ENCODE measurements at places on chromosomes 7 and 10.

DNA sequence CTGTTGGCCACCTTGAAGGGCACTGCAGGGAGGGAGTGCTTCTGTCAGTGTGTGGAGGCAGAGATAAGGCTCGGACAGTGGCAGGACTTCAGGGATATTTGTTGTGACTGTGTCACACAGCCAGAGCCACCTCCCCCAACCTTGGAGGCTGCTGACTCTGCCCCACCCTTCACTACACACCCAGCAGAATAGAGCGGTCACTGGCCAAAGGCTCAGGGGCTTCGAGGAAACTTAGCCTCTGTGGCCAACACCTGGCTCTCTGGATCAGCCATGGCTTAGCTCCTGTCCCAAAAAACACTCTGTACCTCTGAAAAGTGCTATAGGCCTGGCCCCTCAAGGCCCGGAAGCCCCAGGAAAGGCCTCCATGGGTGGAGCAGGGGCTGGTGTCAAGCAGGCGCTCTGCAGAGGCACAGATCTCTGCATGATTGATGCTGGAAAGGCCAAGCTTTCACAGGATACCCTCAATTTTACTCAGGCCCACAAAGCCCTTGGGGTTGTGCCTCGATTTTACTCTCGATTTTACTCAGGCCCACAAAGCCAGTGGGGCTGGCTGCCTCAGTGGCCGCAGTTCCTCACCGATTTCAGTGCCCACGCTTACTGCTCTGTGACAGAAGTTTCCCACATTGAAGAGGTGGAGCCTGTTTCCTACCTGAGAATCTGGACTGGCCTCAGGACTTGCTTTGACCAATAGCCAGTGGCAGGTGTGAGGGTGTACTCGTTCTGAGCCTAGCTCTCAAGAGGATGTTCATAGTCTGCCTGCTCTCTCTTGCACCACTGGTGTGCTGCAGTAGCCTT, 113.2 kb upstream of the GPR26 start:
- no peak for DNase-seq

- DNase-seq = no peak
These were observed 1.4 kb upstream of the COBL start for GRCh38 chr7:51318001-51318400.

DNA sequence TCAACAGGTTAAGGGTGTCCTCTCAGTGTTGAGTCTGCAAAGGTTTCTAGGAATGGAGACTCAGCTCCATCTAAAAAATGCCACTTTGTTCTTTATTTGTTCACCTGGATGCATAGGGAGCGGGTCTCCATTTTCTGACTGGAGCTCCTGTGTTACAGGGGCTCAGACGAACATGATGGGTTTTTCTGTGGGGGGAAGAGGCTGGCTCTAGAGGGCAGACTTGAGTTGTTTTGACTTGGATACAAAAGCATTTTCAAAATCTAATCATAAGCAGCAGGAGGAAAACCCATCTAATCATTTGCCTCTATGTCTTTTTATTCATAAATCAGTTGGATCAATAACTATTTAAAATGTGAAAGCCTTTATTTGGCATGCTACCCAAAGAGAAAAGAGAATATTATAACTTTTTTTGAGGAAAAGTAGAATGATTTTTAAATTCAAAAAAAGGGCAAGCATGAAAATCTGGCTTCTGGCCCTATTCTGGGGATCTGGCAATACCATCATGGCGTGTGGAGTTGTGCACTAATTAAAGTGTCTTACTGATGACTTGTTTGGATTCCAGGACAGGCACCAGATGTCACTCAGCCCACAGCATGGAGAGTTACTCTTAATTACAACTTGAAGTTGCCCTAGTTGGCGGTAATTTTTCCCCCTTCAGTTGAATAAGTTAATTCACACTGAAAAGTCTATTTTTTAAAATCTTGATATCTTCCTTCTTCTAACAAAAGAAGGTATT, 594.9 kb downstream of the REEP3 start:
- peak; percentile 64 for DNase-seq

- no peak for DNase-seq
These were observed 4.2 kb downstream of the ZMIZ2 start for GRCh38 chr7:44752822-44753221.

- no peak for DNase-seq
These were observed 231.0 kb upstream of the LYZL1 start for GRCh38 chr10:29057822-29058331.

GRCh38 chr7:77644774-77645173, 51.5 kb upstream of the RSBN1L start:
- no peak for DNase-seq

DNA sequence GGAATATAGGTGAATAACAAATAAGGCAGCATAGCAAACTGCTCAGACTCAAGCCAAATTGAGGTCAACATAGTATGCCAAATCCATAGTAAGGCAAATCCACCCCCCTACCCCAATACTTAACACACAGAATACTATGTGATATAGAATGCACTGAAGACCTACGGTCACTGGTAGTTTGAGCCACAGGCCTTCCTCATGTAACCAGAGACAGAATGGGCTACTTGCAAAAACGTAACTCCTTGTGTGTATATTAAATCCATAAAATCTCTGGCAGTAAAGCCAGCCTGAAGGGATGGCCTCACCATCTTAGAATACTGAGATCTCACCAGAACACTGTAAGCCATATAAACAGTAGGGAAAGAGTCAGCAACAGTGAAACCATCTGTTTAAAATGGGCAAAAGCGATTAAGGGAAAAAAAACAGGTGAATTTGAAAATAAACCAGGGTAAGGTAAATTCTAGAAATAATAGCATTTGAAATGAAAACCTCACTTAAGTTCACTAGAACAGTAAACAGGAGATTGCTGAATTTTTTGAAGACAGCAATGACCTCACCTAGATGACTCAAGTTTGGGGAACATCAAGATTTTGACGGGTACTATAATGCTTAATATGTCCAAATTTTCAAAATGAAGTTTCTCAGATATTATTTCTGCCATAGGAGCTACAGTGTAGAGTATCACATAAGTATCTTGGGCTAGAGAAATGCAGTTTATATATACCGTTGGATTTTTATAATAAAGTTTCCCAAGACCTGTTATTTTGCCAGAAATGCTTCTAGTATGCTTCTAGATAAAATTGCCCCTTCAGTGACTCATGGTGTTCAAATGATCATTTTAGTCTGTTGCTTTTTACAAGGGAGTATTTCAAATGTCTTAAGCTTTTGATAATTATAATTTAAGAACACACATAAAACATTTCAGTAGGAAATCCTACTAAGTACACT, 13.9 kb downstream of the HNRNPA2B1 start:
- no peak for DNase-seq

DNA sequence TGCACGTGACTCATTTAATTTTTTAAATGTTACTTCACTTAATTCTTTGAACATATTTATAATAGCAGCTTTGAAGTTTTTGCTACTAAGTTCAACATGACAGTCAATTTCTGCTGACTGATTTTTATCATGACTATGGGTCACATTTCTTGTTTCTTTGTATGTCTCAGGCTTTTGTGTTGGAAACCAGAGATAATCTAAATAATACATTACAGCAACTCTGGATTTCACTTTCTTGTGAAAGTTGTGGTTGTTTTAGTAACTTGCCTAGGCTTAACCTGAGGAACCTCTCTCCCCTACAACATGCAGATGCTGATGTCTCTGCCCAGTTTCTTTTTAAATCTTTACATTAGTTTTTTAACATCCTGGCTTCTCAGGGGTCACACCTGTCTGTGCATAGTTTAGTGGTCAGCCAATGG, 180.8 kb downstream of the CCDC71L start:
- DNase-seq = no peak

DNA sequence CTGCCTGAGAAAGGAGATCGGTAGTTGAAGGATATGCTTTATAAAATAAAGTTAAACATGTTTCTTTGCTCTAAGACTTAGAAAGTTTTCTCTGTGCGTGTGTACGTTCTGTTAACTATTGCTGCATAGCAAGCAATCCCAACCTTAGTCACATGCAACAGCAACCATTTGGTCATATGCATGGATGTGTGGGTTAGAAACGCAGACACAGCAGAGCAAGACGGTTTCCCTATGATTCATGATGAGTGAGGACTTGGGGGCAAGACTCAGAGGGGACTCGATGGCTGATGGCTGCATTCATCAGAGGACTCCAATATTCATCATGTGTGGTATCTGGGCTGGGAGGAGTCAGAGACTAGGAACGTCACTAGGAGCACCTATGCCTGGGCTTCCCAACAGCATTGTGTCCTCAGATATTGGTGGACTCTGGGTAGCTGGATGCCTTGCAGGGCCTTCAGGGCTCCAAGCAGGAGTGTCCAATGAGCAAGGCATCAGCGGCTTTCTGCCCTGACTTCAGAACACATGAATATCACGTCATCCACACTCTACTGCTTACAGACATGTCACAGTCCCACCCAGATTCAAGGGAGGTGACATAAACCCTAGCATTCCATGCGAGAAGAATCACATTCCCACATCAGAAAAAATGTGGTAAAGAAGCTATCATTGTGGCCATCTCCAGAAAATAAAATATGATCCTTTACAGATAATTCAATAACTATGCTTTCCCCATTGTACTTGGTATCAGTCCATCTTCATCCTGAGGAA, 731.2 kb downstream of the TNS3 start:
- DNase-seq = no peak

- DNase-seq = no peak
These were observed 80.4 kb downstream of the CUBN start for GRCh38 chr10:17049195-17049594.

DNA sequence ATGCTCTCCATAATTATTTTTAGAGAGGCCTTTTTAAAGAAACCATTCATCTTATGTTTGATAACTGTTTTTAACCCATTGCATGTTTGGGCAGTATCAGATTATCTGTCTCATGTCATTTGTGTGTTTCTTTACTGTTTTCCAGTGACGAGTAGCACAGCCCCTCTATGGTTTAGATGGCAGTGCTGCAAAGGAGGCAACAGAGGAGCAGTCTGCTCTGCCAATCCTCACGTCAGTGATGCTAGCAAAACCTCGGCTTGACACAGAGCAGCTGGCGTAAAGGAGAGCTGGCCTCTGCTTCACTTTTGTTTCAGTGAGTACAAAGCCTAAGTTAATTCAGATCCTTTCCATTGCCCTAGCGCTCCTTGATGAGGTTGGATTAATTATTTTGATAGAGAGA, 80.4 kb upstream of the GARIN1A start:
- no peak for DNase-seq

- no peak for DNase-seq
These were observed 118.2 kb downstream of the CACNA2D1 start for GRCh38 chr7:82325416-82325815.

DNA sequence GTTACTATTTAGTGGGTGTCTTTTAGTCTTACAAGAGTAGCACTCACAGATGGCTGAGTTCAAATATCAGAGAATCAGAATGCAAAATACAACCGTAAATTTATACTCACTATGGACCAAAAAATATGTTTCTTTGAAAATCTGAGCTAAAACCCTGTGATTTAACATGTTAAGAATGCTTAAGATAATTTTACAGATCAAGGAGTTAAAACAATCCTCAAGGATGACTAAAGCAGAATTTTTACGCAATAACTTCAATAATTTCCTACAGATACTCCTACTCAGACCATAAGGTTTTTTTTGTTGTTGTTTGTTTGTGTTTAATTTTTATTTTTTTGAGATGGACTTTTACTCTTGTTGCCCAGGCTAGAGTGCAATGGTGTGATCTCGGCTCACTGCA, 47.9 kb upstream of the CCDC6 start:
- no peak for DNase-seq

DNA sequence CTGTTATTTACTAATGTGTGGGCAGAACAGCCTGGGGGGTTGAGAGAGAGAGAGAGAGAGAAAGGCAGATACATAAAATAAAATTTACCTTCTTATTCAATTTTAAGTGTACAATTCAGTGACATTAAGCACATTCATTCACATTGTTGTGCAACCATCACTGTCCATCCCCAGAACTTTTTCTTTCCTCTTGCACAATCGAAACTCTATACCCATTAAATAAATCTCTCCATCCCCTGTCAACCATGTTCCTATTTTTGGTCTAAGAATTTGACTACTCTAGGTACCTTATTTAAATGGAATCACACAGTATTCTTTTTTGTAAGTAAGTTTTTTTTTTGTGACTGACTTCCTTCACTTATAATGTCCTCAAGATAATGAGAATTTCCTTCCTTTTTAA, 181.6 kb downstream of the SND1 start:
- no peak for DNase-seq

- no peak for DNase-seq
These were observed 356 bp downstream of the ADCYAP1R1 start for GRCh38 chr7:31052487-31052840.

- no peak for DNase-seq
These were observed 177.9 kb downstream of the PDE1C start for GRCh38 chr7:31892099-31892829.

- no peak for DNase-seq
These were observed 24.0 kb downstream of the VOPP1 start for GRCh38 chr7:55548295-55548731.

DNA sequence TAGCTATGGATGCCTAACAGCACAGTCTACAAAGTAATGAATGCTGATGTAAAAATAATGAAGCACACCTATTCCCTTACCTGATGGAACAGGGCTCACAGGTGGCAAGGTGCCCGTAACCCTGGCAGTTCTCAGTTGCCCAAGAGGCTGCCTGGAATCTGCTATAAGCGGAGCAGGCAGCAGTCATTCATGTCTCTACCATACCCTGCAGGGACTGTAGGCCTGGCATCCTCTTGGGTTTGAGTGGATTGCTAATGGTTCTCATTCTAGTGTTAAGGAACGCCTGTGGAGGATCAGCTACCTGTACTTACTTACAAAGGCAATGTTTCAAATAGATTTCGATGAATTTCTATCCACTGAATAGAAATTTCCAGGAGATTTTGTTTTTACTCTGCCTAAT, 38.4 kb downstream of the BAIAP2L1 start:
- no peak for DNase-seq

GRCh38 chr7:68564306-68565135, 1033.8 kb upstream of the AUTS2 start:
- no peak for DNase-seq

Measured in NCI-H446 (cell line).